SK-N-MC (cell line): ENCODE measurements at places on chromosomes 2 and 18.

- no peak for DNase-seq
Measured at GRCh38 chr2:43840965-43841364, 2.2 kb downstream of the ABCG8 start.

- DNase-seq = no peak
Measured at GRCh38 chr18:78665644-78666043, 314.0 kb upstream of the SALL3 start.

DNA sequence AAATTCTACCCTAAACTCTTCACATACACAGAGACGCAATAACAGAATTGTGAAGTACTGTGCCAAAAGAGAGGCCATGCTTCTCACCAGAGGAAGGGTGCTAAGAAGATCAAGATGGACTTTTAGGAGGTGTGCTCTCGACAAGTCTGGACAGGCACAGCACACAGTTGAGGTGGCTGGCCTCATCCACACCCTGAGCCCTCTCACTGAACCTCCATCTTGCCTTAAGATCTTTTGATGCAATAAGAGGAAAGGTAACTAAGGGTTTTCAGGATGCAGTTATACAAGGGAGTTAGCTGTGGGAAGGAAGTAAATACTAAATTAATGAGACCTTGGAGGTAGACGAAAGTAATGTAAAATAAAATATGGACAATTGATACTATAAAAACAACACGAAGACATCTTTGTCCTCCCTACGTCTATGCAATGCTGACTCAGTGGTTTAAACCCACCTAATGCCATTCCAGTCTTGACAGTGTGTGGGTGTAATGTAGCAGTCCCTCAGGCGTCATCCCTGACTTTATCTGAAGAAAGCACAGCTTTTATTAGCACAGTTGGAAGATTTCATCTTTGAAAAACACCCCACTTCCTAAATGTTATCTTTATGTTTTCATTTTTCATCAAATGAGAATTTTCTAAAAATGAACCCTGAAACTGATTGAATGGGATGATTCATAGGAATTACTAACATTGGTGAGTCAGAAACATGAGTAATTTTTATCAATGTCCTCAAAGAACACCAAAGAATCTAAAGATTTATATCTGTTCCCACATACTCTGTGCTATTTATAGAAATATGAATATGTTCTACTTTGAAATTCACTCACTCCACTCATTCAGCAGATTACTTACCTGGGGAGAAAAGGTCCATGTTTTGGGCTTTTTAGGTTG is 34.0 kb upstream of the MALL start:
- DNase-seq = no peak

- DNase-seq = no peak
Measured at GRCh38 chr2:81158505-81158904, 854.0 kb upstream of the LRRTM1 start.

DNA sequence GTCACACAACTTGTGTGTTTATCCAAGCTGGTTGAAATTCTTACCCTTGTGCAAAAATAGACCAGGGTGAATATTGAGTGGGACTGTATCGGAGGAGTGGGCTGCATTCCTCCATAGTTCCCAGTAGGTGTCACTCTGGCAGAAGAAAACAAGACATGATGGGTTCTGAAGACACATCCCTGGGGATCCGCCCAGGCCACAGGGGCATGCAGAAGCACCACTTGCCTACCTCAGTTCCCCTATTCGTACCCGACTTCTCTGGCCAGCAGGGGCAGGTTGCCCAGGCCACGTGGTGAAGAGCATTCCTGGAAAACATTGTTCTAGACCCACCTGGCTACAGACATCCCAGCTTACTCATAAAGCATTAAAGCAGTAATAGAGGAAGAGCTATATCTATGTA is 168.2 kb downstream of the FAM210A start:
- no peak for DNase-seq

- no peak for DNase-seq
Measured at GRCh38 chr18:2302628-2303516, 268.4 kb downstream of the METTL4 start.

DNA sequence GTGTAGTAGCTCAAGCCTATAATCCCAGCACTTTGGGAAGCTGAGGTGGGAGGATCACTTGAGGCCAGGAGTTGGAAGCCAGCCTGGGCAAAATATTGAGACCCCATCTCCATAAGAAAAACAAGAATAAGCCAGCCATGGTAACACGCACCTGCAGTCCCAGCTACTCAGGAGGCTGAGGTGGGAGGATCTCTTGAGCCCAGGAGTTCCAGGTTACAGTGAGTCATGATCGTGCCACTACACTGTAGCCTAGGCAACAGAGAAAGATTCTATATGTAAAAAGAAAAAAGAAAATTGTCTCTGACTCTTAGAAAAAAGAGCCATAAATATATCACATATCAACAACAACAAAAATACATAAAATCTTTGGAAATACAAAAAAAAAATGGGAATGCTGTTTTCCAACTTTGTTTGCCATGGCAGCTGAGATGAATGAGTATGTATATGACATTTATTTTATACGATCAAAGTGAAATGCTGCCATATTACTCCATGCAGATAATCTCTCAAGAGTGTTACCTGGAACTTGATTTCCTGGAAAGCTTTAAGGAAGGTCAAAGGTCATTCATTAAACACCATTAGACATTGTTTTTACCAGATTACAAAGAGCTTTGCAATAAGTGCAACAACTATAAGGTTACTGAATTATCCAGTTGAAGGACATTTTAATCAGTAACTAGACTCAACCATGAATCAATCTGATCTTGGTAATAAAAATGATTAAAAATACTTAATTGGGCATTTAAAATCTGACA is 19.7 kb upstream of the DAPL1 start:
- DNase-seq = no peak

- no peak for DNase-seq
Measured at GRCh38 chr2:239625156-239625845, 224.5 kb upstream of the HDAC4 start.

GRCh38 chr2:223711596-223712326 is 109.6 kb upstream of the SCG2 start:
- no peak for DNase-seq

GRCh38 chr18:923144-923866 is 18.6 kb downstream of the ADCYAP1 start:
- no peak for DNase-seq

- no peak for DNase-seq
Measured at GRCh38 chr18:22228976-22229375, 59.6 kb downstream of the GATA6 start.

- no peak for DNase-seq
Measured at GRCh38 chr2:155733091-155733853, 599.2 kb downstream of the NR4A2 start.

DNA sequence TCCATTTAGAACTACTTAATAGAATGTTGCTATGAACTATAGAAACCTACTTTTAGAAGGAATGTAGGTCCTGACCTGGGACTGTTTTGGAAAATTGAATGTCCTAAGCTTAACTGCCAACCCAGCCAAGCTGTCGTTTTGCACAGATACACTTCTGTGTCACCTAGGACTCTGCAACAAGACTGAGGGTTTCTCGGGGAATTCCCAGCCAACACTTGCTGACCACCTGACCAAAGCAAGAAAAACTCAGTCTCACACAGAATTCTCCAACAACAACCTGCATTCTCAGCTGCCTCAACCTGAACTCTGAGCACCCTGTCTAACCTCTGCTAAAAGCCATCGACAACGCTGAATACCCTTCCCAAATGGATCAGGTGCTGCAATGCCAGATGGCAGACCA is 128.2 kb downstream of the SS18 start:
- no peak for DNase-seq

GRCh38 chr18:30730915-30731314 is 311.6 kb downstream of the DSC3 start:
- DNase-seq = no peak

DNA sequence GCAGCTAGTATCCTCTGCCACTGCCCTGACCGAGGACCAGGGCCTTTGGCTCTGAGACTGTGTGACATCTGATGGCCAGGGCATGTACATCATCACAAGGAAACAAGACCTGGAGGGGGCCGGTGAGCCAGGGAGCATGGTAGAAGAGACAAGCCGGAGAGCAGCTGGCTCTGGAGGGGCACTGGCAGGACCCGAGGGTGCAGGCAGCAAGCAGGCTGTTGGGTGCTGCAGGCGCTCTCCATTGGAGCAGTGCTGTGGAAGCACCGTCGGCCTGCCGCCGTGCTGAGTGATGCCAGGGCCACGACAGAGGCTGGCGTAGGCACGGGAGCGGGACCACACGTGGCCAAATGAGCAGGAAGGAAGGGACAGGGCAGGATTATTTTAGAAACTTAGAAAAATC is 335.2 kb downstream of the GBX2 start:
- DNase-seq = no peak
